ENCODE measurements at places on chromosomes 12 and 14. TPM values are rescaled to one million over a fixed set of nuclear protein-coding genes. Genes with fewer than 3 reads are reported as not detected.

- peaks cover 100% of the 10 kb centered on the region for H3K4me1 ChIP-seq
- H3K36me3 ChIP-seq = peaks cover 11% of the 10 kb centered on the region
- no peaks in the 10 kb centered on the region for H3K27me3 ChIP-seq
- H3K27ac ChIP-seq = peak overlapping the region; percentile 61
- H3K4me3 ChIP-seq = no peak overlapping the region
Observed at GRCh38 chr14:93014058-93015023, 91.4 kb downstream of the CHGA start.

GRCh38 chr14:32006263-32007110 is 70.6 kb upstream of the ARHGAP5 start:
- DNase-seq = no peak
- no peaks in the 10 kb centered on the region for H3K27me3 ChIP-seq
- H3K27ac ChIP-seq = peak overlapping the region; percentile 78
- H3K4me3 ChIP-seq = no peak overlapping the region
- no peaks in the 10 kb centered on the region for H3K36me3 ChIP-seq

GRCh38 chr14:41609704-41610183 is 3.1 kb downstream of the LRFN5 start:
- DNase-seq = no peak
- H3K4me1 ChIP-seq = no peaks in the 10 kb centered on the region
- H3K4me3 ChIP-seq = peak overlapping the region; percentile 12

DNA sequence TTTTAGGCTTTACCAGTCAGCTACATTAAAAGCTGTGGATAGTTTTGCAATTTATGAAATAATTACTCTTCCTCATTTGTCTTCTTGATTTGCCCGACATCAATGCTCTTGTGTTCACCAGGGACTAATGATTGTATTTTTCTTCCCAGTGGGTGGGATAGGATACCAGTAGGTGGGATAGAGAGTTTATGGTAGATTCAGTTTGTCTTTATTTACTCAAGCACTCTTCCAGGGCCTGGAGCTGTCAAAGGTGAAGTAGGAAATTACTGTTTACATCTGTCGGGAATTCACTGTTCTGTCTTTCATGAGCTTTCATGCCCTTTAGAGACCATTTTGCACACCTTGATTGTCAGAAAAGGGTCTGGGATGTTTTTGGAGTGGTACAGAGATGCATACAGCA is 36.6 kb downstream of the ETV6 start:
- no peaks in the 10 kb centered on the region for H3K27me3 ChIP-seq
- H3K27ac ChIP-seq = no peak overlapping the region
- no peak for DNase-seq
- no peaks in the 10 kb centered on the region for H3K36me3 ChIP-seq
- no peaks in the 10 kb centered on the region for H3K4me1 ChIP-seq

Gene FAM181A
- not detected for total RNA-seq

- H3K27me3 ChIP-seq = no peaks in the 10 kb centered on the region
- H3K36me3 ChIP-seq = no peaks in the 10 kb centered on the region
- H3K4me3 ChIP-seq = no peak overlapping the region
- no peak overlapping the region for H3K27ac ChIP-seq
Observed at GRCh38 chr14:58717813-58718212, 80.1 kb downstream of the DACT1 start.

Gene TROAP
- not detected for total RNA-seq

DNA sequence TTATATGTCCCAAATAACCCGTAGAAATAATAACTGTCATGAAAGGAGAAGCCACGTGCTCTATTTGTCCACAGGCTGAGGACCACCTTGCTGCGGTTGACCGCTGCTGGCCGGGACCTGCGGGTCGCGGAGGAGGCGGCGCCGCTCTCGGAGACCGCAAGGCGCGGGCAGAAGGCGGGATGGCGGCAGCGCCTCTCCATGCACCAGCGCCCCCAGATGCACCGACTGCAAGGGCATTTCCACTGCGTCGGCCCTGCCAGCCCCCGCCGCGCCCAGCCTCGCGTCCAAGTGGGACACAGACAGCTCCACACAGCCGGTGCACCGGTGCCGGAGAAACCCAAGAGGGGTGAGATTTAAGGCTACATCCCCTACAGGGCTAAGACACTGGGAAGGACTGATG is 21.0 kb downstream of the RPGRIP1 start:
- H3K27me3 ChIP-seq = no peaks in the 10 kb centered on the region
- no peaks in the 10 kb centered on the region for H3K36me3 ChIP-seq
- peak overlapping the region; percentile 31 for H3K4me3 ChIP-seq
- no peak overlapping the region for H3K27ac ChIP-seq
- no peak for DNase-seq
- peaks cover 5% of the 10 kb centered on the region for H3K4me1 ChIP-seq

- no peaks in the 10 kb centered on the region for H3K27me3 ChIP-seq
- no peak for DNase-seq
- H3K27ac ChIP-seq = no peak overlapping the region
- no peaks in the 10 kb centered on the region for H3K4me1 ChIP-seq
Observed at GRCh38 chr14:96623676-96624484, 121.7 kb downstream of the PAPOLA start.

GRCh38 chr12:91922674-91923073 is 223.0 kb downstream of the BTG1 start:
- H3K4me3 ChIP-seq = no peak overlapping the region
- H3K27me3 ChIP-seq = no peaks in the 10 kb centered on the region
- no peak overlapping the region for H3K27ac ChIP-seq
- H3K36me3 ChIP-seq = no peaks in the 10 kb centered on the region
- DNase-seq = no peak
- H3K4me1 ChIP-seq = no peaks in the 10 kb centered on the region
